ENCODE measurements at places on chromosomes 7 and 10. TPM values are rescaled to one million over a fixed set of nuclear protein-coding genes. Genes with fewer than 3 reads are reported as not detected.

The OR2A12 gene
- not detected for total RNA-seq

The CCDC201 gene
- total RNA-seq: not detected

The FOXI2 gene
- total RNA-seq: not detected

The ABCC2 gene
- 0.44 TPM for total RNA-seq

The SLC26A5 gene
- total RNA-seq: 1.4 TPM

The ASB10 gene
- total RNA-seq: not detected

The CDH23 gene
- total RNA-seq: under 0.01 TPM

The LOXL4 gene
- total RNA-seq: 0.87 TPM

The ARMS2 gene
- not detected for total RNA-seq

The OR2A1 gene
- total RNA-seq: not detected

The ERV3-1 gene
- total RNA-seq: 4.2 TPM

The CAMK2B gene
- total RNA-seq: 0.22 TPM

The OPN4 gene
- not detected for total RNA-seq

The ZKSCAN5 gene
- 7.5 TPM for total RNA-seq

The CYP3A5 gene
- total RNA-seq: not detected

The SLC29A4 gene
- 0.99 TPM for total RNA-seq

The EEPD1 gene
- 0.65 TPM for total RNA-seq

The HYAL4 gene
- total RNA-seq: 0.20 TPM

The SFRP5 gene
- not detected for total RNA-seq

The FRA10AC1 gene
- total RNA-seq: 3.2 TPM

The GIMAP2 gene
- total RNA-seq: 42.3 TPM

The RELN gene
- 1,451 TPM for total RNA-seq

The CUZD1 gene
- 0.20 TPM for total RNA-seq

The FKBP6 gene
- not detected for total RNA-seq

The SUFU gene
- 3.0 TPM for total RNA-seq

The HACD1 gene
- total RNA-seq: 23.1 TPM

The CTAGE15 gene
- not detected for total RNA-seq

The COL1A2 gene
- total RNA-seq: 13.3 TPM

The BTBD16 gene
- under 0.01 TPM for total RNA-seq

The CCDC146 gene
- total RNA-seq: 0.79 TPM

The GIMAP7 gene
- 104 TPM for total RNA-seq

The SPACDR gene
- total RNA-seq: 0.40 TPM

The LIPF gene
- total RNA-seq: not detected

The LBX1 gene
- not detected for total RNA-seq

The PLAU gene
- 1.6 TPM for total RNA-seq

The SLC39A12 gene
- under 0.01 TPM for total RNA-seq

The OR2A42 gene
- not detected for total RNA-seq

The ZNF736 gene
- total RNA-seq: 8.3 TPM

The PLAC9 gene
- 0.40 TPM for total RNA-seq

The GBX1 gene
- not detected for total RNA-seq

The GSTO2 gene
- total RNA-seq: 0.65 TPM

The AKR1B15 gene
- not detected for total RNA-seq

The DGKI gene
- total RNA-seq: 1.1 TPM

Measured in lung microvascular endothelial cell (primary cell).